T-helper 17 cell (primary cell): ENCODE measurements at places on chromosomes 2 and 18. TPM values are rescaled to one million over a fixed set of nuclear protein-coding genes. Genes with fewer than 3 reads are reported as not detected.

DNA sequence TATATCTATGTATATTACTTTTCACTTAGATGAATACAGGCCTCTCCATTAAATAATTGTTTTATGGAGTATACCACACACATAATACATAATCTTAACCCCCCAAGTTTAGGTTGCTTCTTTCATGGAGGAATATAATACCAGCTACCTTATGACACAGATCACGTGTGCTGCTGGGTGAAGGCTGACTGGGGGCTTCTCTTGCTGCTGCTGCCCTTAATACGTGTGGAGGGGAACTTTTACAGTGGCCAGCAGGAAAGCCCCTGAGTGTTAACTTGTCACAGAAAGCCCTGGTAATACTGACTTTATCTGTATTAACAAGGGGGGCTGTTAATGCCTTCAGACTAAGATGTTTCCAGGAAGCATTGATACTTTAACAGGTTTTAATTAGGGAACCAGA, 63.1 kb downstream of the LAMA3 start:
- no peak for DNase-seq

The CPO gene
- 0.22 TPM for total RNA-seq

GRCh38 chr18:12391487-12392165, 14.6 kb upstream of the AFG3L2 start:
- no peak for DNase-seq

- DNase-seq: no peak
Observed at GRCh38 chr2:54289917-54290316, 33.9 kb upstream of the TSPYL6 start.

- no peak for DNase-seq
Observed at GRCh38 chr18:49030138-49030537, 79.4 kb upstream of the SMAD7 start.

The SIX3 gene
- total RNA-seq: not detected

DNA sequence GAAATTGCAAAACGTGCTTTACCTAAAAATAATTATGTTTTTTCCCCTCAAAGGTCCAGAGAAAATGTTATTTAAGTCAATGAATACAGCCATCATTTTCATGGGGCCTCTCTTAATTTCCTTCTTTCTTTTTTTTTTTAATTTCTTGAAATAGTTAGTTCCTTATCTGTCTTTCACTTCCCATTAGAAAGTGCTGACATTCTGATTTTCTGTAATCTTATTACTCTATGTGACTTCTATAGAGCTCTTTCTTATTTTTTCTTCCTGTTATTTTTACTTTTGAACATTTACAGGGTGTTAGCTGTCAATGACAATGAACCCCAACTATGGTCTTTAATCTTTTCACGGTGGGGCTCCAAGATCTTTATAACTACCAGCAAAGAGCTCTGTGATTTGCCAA, 30.0 kb downstream of the CTLA4 start:
- no peak for DNase-seq

DNA sequence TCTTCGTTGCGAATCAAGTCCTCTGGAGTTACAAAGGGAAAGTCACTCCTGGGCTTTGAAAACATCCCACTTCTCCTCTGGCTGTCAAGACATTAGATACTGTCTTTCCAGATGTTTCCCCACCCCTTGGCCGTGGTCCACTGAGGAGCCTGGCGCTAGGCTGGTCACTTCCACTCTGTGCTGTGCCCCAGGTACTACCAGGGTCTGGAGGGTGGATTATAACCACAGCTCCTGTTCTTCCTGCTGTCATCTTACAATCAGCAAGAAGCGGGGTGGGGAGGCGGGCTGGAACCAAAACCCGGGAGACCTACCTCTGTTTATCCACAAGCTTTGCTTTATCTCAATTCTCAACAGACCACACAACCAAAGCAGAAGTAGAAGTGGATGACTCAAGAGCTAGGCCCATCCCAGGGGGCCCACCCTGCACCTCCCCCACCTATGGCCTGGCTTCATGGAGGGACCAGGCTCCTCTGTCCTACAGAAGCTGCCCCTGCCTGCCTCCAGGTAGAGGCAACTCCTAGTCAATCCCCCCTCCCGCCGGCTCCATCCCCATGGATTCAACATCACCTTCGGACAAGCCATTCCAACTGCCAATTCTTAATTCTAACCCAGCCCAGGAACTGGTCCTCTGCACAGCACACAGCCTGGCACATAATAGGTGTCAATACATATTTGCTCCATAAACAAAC, 17.8 kb downstream of the SMAD7 start:
- no peak for DNase-seq

GRCh38 chr2:234682492-234683228, 185.8 kb upstream of the ARL4C start:
- DNase-seq: no peak

GRCh38 chr2:137769406-137769805, 194.9 kb upstream of the HNMT start:
- no peak for DNase-seq
